Tongue (tissue), 3 donors: ENCODE measurements at places on chromosomes 7 and 10. TPM values are rescaled to one million over a fixed set of nuclear protein-coding genes. Genes with fewer than 3 reads are reported as not detected.

- no peak for DNase-seq
Observed at GRCh38 chr7:101898106-101898505, 80.7 kb downstream of the CUX1 start.

- peak; percentile 83 for DNase-seq
Observed at GRCh38 chr7:106947244-106947728, 82.2 kb downstream of the PIK3CG start.

GRCh38 chr7:116524609-116525297 lies at the start of gene CAV1:
TSS of gene CAV1 (plus strand) at chr7:116525036. CDS start at chr7:116525063, 27 bp downstream.
- peak; percentile 78 for DNase-seq

PAPOLB gene
- 0.10 TPM for total RNA-seq

TAS2R5 gene
- total RNA-seq = 4.5 TPM

DNA sequence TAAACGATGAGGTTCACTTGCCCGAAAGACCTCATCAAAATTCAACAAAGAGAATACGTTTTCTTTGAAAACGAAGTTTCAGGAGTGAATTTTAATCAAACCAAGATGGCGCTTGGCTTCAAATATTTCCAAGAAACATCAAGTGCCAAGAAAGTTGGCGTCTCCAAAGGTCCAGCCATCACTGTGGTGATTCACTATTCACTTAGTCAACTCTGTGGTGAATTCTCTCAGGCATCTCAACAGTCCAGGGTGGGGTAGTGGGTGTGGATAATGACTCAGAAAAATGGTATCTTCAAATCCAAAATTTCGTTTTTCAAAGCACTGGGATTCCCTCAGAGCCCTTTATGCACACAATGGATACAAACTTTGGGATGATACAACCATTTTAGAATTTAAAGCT lies 133.1 kb downstream of the SVIL start:
- no peak for DNase-seq

GRCh38 chr7:46286356-46286755 lies 365.3 kb upstream of the IGFBP3 start:
- no peak for DNase-seq

PYROXD2 gene
- total RNA-seq = 4.5 TPM

DNA sequence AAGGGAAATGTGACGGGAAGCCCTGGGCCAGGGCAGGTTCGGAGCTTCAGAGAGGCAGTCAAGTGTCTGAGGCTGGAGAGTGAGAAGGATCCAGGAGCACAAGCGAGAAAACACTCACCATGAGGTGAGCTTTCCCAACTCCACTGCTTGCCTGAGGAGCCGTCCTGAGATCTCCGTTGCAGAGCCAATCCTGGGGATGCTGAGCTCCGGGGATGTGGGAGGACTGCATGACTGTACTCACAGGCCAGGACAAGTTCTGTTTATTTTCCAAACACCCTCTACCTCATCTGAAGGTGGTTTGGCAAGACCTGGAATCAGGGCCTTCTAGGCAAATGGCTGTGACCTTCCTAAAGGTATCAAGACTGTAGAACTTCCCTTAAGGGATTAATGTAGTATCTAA lies 38.7 kb downstream of the GLI3 start:
- DNase-seq = no peak

GRCh38 chr10:3294919-3295581 lies 122.5 kb upstream of the PITRM1 start:
- DNase-seq = no peak

- no peak for DNase-seq
Observed at GRCh38 chr10:47348661-47349470, 703 bp downstream of the RBP3 start.

DNA sequence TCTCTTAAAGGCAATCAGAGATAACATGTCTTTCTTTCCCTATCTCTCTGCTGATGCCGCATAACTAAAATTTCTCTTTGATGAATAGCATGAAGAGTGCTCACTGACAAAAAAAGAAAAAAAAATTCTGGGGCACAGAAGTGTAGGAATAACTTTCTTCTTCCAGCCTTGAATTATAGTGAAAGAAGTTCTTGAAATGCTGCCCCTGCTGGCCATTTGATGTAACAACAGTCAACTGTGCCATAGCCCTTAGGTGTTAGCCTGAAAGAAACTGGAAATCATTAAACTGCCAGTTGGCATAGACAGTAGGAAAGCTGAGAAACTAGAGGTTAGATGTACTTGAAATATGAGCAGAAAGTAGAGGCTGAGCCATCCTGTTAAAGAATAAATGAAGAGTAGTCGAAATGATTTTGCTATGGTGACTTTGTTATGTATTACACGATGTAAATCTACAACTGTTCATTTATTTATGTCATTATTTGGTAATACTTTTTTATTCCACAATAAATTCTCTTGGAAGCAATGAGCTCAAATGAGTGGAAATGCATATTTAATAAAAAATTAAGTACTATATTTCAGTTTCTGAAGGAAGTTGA lies 48.3 kb upstream of the FAM171A1 start:
- DNase-seq = peak; percentile 73

- DNase-seq = no peak
Observed at GRCh38 chr7:132508724-132509353, 67.4 kb downstream of the PLXNA4 start.

GRCh38 chr7:85292908-85293576 lies 106.2 kb upstream of the SEMA3D start:
- no peak for DNase-seq

DNA sequence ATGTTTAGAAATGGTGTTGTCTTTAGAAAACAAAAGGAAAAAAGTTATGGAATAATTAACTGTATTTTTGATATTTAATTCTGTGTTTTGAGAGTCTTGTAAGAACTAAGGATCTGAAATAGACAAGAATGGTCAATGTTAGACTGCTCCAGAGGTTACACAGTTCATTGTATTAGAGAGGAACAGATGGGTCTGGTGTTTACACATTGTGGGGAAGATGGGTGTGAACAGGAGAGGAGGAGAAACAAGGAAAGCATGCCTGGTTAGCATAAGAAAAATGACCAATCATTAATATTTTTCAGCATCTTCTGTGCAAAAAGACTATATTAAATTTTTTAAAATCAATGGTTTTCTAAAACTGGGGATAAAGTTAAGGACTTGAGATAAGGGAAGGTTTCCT lies 11.9 kb downstream of the MEOX2 start:
- DNase-seq = no peak

UTF1 gene
- total RNA-seq = not detected

- no peak for DNase-seq
Observed at GRCh38 chr10:126049759-126050700, 153.7 kb downstream of the FANK1 start.

NPM3 gene
- total RNA-seq = 34.0 TPM

- no peak for DNase-seq
Observed at GRCh38 chr7:46930366-46930765, 651.5 kb downstream of the TNS3 start.

- DNase-seq = no peak
Observed at GRCh38 chr7:28919510-28919909, 38.6 kb downstream of the TRIL start.

- peak; percentile 34 for DNase-seq
Observed at GRCh38 chr7:81845744-81846241, 75.9 kb upstream of the HGF start.

- no peak for DNase-seq
Observed at GRCh38 chr10:50310560-50311174, 59.4 kb upstream of the ASAH2 start.

GRCh38 chr10:122957474-122957873 lies 3.4 kb upstream of the C10orf88 start:
- DNase-seq = no peak
